ENCODE measurements at places on chromosomes 2 and 18. TPM values are rescaled to one million over a fixed set of nuclear protein-coding genes. Genes with fewer than 3 reads are reported as not detected.

Gene FANCL
- 25.0 TPM for total RNA-seq

Gene PNKD
- 18.7 TPM for total RNA-seq

Gene TCF7L1
- total RNA-seq, result 6.1 TPM

Gene KCNS3
- total RNA-seq, result 1.2 TPM

Gene TRIB2
- 22.6 TPM for total RNA-seq

Gene HS6ST1
- total RNA-seq, result 21.4 TPM

Gene EGR4
- not detected for total RNA-seq
